ENCODE measurements at places on chromosomes 11 and 22.

GRCh38 chr11:92931746-92932422 lies 37.6 kb upstream of the MTNR1B start:
- no peak for DNase-seq

DNA sequence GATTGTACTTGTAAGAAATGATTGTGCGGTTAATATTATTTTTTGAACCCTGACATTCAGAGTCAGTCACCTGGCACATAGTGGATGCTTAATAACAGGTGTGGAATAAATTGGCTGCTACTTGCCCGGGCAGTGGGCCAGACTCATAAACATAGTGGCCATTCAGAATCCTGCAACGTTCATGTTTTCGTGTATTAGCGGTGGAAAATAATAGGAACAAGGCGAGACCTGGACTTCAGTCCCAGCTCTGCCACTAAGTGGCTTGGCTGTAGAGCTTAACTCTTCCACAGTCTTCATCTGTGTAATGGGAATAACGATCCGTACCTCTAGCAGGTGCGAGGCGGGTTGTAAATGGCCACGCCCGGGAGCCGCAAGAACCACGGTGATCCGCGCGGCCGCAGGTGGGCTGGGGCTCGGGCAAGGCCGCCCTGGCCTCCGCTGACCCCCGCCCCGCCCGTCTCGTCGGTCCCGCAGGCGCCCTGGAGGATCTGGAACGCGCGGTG lies 761 bp upstream of the TMEM25 start:
- DNase-seq: no peak

- no peak for DNase-seq
Measured at GRCh38 chr11:70298243-70298915, 27.9 kb downstream of the PPFIA1 start.

DNA sequence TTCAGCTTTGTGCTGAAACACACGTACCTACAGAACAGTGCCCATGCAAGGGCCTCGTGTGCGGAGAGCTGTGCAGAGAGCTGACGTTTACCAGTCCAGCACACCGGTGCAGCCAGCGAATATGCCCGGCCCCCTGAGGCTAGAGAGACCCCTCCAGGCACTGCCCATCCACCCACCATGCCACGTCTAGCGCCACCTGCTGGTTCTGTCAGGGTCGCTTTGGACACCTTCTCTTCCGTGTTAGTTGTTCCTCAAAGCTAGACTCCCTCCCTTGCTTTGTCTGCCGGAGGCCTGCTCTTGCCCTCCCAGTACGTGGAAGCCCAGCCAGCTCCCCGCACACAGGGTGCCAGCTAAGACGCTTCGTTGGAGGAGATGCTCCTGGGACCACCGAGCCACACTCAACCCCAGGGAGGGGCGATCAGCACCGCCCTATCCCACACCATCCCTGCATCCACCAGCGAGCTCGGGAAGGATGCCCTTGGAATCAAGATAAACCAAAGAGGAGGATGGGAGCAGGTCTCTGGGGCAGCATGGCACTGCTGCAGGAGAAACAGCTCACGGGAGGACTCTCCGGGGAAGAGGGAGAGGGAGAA lies 43.4 kb downstream of the CPT1A start:
- no peak for DNase-seq

GRCh38 chr11:16356057-16356760 lies at the start of gene SOX6:
Gene SOX6 (minus strand): TSS chr11:16356546. CDS start chr11:16341248, 15,298 bp downstream.
- no peak for DNase-seq

DNA sequence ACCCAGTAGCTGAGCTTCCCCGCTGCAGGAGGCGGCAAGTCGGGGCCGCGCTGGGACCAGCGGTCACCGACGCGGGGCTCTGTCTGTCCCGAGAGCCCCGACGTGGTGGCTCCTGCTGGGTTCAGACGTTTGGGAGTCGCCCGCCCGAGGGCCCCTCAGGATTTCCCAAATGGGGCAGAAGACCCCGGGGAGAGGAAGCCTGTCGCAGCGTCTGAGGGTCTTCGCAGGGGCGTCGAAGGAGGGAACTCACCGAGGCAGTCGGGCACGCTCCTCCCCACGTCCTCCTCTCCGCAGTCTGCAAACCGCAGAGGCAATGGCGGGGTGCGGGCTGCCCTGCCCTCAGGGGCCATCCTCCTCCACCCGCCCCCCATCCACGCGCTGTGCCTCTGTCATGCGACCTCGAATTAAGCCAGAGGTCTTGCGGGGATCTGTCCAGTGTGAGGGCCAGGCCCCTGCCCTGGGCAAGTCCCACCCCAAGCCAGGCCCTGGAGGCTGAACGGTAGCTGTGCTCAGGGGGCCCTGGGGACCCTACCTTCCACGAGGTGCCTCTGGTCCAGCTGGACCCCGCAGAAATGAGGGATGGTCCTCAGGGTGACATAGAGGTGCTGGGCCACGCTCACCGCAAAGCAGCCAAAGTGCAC lies 12.5 kb downstream of the IL17REL start:
- no peak for DNase-seq

DNA sequence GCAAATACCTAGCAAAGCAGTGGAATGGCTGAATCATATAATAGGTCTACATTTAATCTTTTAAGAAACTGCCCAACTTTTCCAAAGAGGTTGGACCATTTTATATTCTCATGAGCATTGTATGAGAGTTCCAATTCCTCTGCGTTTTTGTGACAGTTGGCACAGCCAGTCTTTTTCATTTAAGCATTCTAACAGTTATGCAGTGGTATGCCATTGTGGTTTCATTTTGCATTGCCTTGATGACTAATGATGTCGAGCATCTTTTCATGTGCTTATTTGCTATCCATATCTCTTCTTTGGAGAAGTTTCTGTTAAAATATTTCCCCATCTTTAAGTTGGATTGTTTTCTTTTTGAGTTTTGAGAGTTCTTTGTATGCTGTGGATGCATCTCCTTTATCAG lies 38.7 kb downstream of the EIF3F start:
- no peak for DNase-seq

DNA sequence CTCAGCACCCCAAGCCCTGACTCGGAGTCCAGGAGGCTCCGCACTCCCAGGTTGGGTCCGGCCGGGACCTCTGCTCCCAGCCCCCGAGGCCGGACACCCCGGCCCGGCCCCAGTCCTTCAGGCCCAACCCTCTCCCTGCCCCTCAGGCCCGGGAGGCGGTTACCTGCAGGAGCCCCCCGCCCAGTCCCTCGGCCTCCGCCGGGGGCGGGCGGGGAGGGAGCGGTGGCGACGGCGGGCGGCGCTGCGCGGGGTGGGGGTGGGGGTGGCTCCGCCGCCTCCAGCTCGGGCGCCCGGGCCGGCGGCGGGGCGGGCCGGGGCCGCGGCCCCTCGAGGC lies 310 bp downstream of the TCF20 start:
- peak; percentile 22 for DNase-seq

DNA sequence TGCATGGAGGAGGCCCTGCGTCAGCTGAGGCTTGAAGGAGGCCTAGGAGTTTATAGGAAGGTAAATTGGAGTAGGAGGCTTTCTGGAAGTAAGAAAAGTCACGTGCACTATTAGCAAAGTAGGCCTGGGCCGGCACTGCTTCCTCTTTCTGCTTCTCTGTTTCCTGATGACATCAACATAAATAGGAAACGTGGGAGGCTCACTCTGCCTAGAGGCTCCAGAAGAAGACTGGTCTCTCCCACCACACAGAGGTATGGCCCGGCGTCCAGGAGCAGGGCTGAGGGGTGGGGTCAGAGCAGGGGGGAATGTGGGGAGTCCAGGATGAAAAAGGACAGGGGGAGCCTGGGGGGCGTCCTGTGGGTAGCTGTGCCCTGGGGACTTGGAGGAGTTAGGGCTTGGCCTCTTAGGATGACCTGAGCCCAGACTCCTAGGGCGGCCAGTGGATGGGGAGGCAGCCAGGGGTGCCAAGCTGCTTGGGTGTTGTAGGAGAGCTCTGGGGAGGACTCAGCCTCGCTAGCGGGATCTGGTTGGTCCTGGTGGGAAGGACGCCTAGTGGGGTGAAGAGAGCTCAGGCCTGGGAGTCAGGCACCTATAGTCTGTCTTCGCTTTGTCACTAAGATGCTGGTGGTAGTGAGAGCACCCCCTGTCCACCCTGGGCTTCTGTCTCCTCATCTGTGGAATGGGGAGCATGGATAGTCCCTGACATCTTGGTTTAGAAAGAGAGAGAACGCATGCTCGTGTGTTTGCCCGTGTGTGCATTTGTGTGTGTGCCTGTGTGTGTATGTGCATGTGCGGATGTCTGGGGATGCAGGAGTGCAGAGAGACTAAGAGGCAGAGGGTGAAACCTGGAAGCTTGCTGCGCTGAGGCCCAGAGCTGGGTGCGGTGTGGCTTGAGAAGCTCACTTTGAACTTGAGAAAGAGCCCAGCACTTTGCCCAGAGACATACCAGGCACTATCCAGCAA lies at the start of gene CSF2RB:
CSF2RB (plus strand) TSS at position 202 of the 963 bp plus-strand sequence. CDS start 8,580 bp downstream, outside the sequence.
- DNase-seq: no peak

DNA sequence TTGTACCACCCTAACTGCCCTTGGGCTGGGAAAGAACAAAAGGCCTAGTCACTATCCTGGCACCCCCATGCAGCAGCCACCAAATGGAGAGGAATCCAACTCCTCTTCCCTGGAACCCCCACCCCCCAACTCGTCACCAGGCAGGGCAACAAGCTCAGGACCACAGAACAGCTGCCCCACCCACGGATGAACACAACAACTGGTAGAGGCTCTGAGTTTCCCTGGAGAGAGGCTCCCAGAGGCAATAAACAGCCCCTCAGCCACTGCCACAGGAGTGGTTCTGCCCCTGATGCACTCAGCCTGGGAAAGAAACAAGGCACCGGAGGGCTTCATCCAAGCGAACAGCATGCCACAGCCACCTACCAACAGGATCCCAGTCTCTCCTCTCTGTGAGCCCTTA lies 778.4 kb upstream of the FAT3 start:
- DNase-seq: no peak

DNA sequence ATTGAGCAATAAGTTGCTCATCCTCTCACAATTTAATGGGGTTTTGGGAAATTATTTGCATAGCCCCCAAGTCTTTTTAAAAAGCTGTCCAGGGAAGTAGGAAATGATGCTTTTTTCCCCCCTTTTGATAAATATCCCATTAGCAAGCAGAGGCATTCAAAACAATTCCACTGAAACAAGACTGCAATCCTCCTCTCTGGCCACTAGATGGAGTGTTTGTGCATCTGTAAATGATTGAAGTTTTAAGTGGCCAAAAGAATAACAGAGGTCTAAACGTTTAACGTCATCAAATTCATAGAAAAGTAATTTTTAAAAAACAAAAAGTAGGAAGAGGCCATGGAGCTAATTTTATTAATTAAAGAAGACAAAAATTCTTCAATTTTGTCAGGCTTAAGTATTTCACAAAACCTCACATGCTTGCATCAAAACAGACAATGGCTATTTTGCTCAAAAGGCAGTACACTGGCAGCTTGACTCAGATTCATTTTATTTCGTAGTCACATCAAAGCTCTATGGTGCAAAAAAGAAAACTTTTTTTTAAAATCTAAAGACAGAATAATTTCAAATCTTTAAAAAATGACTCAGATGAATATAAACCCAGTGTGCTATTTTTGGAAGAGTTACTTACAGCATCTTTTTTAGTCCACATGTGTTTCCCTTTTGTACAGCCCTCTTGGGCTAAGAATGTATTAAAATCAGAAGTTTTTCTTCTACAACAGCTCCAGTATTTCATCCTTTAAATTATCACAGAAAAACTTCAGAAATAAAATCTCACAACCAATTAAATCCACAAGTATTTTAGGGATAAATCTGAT lies 17.8 kb downstream of the CHORDC1 start:
- DNase-seq: no peak

GRCh38 chr22:40071720-40072119 lies 77.0 kb downstream of the FAM83F start:
- no peak for DNase-seq

Data from activated T-helper 2 cell treated with anti-CD3 and anti-CD28 coated beads, Interferon-gamma antibody, Interleukin-2, Interleukin-4, amounts not matched to agents 10 μg/mL and 5 μg/mL and 100 μg/mL, durations not matched to agents 14 hours and 24 hours and 36 hours (primary cell).